Type B pancreatic cell (in vitro differentiated cells): ENCODE measurements at places on chromosomes 3 and 15.

DNA sequence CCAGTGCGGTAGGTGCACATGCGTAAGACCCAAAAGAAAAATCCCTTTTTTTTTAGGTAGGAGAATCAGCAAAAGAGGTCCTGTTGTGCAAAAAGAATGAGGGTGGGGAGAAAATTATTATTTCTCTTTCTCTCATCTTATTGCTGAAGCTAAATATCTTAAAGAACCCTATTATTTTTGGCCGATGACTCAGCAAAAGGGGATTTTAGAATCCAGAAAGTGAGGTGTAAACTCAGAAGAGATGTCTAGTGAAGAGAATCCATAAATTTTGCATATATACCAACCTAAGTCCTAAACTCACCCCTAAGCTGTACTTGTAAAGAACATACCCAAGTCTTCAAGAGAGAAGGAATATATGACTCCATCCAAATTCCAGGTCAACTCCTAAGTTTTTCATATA lies 386.3 kb upstream of the ZNF717 start:
- no peak for DNase-seq

- no peak for DNase-seq
These were observed 280.2 kb upstream of the ICE2 start for GRCh38 chr15:60758961-60759729.

- DNase-seq = no peak
These were observed 100.0 kb downstream of the ZMAT3 start for GRCh38 chr3:178971614-178972013.

GRCh38 chr15:58444056-58444455 lies 12.3 kb downstream of the LIPC start:
- DNase-seq = no peak

DNA sequence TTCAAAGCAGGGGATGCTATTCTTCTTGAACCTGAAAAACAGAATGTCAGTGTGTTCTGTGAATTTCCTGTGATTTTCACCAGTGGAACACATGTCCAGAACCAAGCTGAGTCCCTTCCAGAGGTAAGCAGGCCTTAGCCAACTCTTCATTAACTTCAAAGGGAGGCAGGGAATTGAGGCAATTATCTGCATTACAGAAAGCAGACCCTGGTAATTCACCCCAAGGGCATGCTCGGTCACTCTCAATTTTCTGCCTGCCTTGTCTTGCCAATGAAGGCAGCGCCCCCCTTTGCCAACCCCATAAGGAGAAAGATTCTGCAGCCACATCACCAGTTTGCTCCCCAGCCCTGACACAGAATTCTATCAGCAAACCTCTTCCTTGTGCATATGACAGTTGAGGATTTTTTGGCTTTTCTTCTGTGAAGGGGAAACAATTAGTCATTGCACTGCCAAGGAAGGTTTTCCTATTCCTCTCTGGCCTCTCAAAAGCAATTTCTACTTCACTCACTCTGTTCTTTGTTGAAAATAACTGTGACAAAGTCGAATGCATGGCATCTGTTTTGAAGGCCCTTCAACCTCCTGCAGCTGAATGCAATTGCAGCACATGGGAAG lies 85.3 kb downstream of the HHLA2 start:
- no peak for DNase-seq
